Body of pancreas (tissue), 4 donors: ENCODE measurements at places on chromosomes 12 and 14. TPM values are rescaled to one million over a fixed set of nuclear protein-coding genes. Genes with fewer than 3 reads are reported as not detected.

Gene BDKRB2
- total RNA-seq: 11.4 TPM

Gene TGFB3
- total RNA-seq: 30.7 TPM

Gene TAS2R14
- 4.9 TPM for total RNA-seq

Gene PIWIL1
- total RNA-seq: not detected
